H4 (cell line): ENCODE measurements at places on chromosomes 5 and 9. TPM values are rescaled to one million over a fixed set of nuclear protein-coding genes. Genes with fewer than 3 reads are reported as not detected.

GRCh38 chr5:10903786-10904560 is 142.9 kb upstream of the DAP start:
- no peak for DNase-seq

The C5orf52 gene
- total RNA-seq, result not detected in 2 replicates

The EFNA5 gene
- 8.6 and 19.7 TPM in 2 replicates for total RNA-seq

The ARL10 gene
- total RNA-seq, result 0.02 TPM in 1 of 2 replicates, not detected in the other

- DNase-seq, result no peak
Measured at GRCh38 chr5:143031781-143032580, 261.8 kb downstream of the ARHGAP26 start.

The GADD45G gene
- 0.52 and 1.3 TPM in 2 replicates for total RNA-seq
